ENCODE measurements at places on chromosomes 7 and 10.

GRCh38 chr10:114397651-114398145 lies 6.6 kb downstream of the AFAP1L2 start:
- no peak for DNase-seq

- DNase-seq, result no peak
Measured at GRCh38 chr10:49457686-49458085, 61.8 kb upstream of the DRGX start.

DNA sequence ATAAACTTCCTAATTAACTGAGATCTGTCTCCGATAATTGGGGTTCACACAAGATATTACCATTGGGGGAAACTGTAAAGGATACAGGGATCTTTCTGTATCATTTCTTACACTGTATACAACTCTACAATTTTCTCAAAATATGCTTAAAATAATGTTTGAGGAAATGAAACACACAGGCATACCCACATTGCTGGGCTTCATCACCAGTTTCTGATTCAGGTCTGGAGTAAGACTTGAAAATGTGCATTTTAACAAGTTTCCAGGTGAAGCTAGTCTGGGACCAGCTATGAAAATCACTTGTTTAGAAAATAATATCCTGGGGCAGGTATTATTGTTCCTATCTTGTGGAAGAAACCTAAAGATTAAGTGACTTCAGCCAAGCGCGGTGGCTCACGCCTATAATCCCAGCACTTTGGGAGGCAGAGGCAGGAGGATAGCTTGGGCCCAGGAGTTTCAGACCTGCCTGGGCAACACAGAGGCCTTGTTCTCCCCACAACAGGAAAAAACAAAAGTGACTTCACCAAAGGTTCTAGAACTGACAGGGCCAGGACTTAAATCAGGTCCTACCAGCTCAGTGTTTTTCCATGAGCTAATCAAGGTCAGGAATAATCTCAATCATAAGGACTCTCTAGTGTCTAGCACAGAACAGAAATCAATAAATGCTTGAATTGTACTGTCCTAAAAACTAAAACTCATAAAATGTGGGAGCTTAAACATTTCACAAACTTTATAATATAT lies 12.6 kb downstream of the TOMM7 start:
- DNase-seq, result no peak

DNA sequence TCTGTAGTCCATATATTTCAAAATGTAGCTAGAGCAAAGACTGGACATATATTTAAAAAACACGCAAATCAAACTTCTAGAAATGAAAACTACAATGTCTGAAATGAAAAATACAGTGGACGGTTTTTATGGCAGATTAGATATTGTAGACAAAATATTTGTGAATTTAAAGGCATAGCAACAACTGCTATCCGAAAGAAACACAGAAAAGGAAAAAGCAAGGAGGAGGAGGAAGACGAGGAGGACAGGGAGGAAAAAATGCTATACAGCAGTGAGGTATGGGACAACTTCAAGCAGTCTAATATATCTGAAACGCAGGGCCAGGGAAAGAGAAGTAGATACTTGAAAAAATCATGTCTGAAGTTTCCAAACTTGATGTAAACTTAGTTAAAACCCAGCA lies 13.3 kb downstream of the WASL start:
- no peak for DNase-seq

GRCh38 chr7:29853789-29854188 lies 47.5 kb downstream of the WIPF3 start:
- no peak for DNase-seq

DNA sequence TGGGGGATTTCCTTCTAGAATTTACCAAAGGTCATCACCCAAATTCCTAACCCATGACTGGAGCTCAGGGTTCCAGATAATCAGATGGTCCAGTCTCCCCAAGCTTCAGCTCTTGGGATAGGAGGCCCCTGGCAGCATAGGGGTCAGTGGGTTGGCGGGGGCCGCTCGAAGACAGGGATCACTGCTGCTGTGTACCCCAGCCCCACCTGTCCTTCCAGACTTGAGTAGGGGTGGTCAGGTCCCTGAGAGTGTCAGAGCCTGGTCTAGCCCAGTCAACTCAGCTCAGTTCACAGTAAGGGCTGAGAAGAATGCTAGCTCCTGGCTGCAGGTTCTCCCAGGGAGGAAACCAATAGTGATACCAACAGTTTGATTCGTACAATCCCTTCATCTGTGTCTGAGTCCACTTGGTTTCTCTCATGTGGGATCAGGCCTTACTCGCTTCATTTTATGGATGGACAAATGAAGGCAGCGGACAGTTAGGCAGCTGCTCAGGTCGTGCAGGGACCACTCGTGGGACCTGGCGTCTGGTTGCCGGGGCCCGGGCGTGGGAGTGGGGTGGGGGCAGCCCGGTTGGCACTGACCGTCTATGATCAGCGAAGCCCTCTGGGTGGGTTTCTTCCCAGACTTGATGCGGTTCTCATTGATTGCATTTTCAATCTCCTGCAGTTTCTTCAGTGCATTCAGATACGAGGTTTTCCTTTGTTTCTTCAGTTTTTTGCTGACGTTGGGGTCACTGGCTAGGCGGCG lies 78.9 kb downstream of the PRPF18 start:
- no peak for DNase-seq

DNA sequence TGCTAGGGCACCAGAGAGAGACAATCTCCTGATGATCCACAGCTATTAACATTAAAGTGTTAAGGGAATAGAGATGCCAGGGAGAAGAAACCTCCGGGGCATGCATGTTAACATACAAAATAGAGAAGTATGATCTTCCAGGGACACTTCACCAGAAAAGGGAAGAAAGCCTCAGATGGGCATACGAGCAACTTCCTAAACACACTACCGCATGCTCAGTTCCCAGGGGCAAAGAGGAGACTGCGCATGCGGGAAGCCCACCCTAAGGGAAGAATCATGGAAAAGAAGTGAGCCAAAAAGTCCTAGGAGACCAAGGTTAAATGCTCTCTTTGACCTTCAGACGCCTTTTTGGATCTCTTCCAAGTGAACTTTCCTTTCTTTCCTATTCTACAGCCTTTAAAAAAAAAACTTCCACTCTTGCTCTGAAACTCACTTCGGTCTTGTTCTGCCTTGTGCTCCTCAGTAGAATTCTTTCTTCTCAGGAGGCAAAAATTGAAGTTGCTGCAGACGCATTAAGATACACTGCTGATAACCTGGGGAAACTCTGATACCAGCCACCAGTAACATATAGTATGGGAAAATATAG lies 1211.3 kb downstream of the REEP3 start:
- no peak for DNase-seq

DNA sequence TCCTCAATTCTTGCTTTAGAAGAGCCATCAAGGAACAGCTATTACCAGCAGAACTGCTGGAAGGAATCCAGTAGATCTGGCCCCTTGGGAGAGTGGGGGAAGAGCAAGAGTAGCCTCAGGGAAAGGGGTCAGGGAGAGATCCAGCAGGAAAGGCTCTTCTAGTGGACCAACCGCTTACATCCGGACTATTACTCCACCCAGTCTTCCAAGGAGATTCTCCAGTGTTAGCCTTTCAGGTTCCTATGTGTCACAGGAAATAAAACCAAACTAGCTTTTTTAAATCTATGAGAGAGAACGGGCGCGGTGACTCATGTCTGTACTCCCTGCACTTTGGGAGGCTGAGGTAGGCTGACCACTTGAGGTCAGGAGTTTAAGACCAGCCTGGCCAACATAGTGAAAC lies 34.3 kb downstream of the TET1 start:
- no peak for DNase-seq

- DNase-seq, result no peak
Measured at GRCh38 chr7:144397086-144397485, 6.4 kb downstream of the NOBOX start.

DNA sequence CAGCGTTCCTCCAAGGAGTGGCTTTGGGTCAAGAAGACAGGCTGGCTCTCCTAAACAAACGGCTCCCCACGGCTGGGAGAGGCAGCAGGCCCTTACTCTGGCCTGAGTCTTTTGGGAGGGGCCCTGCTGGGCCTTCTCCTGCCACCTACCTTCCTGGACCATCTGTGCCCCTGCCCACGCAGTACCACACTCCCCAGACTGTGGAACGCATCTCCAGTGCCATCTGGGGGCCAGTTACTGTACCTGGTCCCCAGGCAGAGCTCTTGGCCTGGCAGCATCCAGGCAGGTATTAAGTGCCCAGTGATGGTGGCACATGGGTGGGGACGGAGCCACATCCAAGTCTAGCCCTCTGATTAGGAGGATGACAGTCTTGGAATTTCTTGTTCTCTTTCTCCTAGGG lies 14.4 kb downstream of the ALKBH4 start:
- DNase-seq, result no peak

DNA sequence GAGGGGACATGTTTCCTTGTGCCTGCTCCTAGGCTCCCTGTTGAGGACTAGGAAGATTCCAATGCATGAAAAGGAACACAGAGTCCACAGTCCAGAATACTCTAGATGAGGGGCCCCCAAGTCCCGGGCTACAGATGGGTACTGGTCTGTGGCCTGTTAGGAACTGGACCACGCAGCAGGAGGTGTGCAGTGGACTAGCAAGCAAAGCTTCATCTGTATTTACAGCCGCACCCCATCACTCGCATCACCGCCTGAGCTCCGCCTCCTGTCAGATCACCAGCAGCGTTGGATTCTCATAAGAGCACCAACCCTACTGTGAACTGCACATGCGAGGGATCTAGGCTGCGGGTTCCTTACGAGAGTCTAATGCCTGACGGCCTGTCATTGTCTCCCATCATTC lies 233.0 kb upstream of the MKLN1 start:
- DNase-seq, result no peak

DNA sequence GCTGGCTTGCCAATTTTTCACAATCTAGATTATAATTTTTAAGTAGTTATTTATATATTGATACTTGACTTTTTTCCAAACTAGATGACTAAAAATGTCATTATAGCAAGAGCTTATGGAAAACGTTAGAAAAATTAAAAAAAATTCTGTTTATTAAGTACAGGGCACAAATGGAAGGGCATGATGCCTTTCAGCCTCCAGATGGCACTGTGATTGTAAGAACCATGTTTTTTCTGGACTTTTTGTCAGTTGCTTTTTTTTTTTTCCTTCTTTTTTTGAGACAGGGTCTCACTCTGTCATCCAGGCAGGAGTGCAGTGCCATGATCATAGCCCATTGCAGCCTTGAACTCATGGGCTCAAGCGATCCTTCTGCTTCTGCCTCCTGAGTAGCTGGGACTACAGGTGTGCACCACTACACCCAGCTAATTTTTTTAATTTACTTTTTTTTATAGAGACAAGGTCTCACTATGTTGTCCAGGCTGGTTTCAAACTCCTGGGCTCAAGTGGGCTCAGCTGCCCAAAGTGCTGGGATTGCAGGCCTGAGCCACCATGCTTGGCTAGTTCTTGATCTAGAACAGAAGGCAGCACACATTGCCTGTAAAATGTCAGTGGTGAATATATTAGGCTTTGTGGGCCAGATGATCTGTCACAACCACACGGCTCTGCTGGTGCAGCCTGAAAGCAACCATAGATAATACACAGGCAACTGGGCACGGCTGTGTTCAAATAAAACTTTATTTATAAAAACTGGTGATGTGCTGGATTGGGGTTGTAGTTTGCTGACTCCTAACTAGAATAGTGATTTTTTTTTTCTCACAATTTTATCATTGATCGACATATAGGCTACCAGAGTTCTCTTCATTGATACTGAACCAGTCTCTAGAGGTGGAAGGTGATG lies 27.4 kb downstream of the UCMA start:
- DNase-seq, result no peak

- no peak for DNase-seq
Measured at GRCh38 chr7:42090056-42090455, 147.0 kb downstream of the GLI3 start.

GRCh38 chr10:62463364-62463763 lies 89.2 kb downstream of the ZNF365 start:
- DNase-seq, result no peak

- no peak for DNase-seq
Measured at GRCh38 chr10:80468806-80469421, 14.8 kb downstream of the TSPAN14 start.

DNA sequence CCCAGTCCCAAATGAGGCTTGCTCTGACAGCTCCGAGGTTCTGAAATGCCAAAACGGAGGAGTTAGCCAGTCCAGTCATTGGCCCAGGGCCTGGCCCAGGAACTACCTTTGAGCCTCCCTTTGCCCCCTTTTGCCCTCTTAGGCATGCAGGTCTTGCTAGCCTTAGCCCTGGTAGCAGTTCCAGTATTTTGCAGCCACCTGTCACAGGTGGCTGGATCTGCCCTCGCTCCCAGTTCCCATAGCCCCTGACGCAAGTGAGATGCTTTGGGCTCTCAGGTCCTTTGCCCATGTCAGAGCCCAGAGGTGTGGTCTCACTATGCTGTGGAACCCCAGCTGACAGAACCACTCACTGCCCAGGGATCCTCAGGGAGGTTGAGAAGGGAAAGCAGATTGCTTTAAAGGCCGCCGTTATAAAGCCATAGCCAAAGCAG lies 42.0 kb downstream of the GPRIN2 start:
- DNase-seq, result no peak

GRCh38 chr7:85464042-85464651 lies 277.3 kb upstream of the SEMA3D start:
- no peak for DNase-seq

- no peak for DNase-seq
Measured at GRCh38 chr7:101377189-101377736, 14.6 kb downstream of the COL26A1 start.

DNA sequence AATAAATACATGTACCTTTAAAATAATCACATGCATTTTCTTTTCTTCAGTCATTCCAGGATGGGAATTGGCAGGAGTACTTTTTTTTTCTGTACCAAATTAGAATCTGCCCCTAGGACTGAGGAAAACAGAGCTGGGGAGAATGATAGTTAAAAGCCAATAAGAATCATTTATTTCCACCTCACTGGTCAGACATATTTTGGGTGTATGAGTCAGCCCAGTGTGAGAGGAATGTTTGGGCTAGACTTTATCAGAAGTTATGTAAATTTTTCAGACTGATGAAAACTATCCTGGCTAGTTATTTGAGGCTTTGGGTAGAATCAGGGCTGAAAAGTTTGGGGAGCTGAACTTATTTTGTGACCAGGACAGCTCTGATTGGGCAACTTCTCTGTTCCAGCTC lies 303.1 kb upstream of the NPSR1 start:
- no peak for DNase-seq

- no peak for DNase-seq
Measured at GRCh38 chr10:117619223-117619622, 76.7 kb downstream of the EMX2 start.

- no peak for DNase-seq
Measured at GRCh38 chr10:131312478-131312836, 936 bp upstream of the TCERG1L start.

GRCh38 chr7:101625031-101625791 lies 3.9 kb downstream of the MYL10 start:
- DNase-seq, result no peak

- DNase-seq, result no peak
Measured at GRCh38 chr7:2651336-2651735, 19.6 kb downstream of the TTYH3 start.

GRCh38 chr7:379456-380138 lies 89.6 kb downstream of the FOXL3 start:
- DNase-seq, result no peak

Measured in activated CD4-positive, alpha-beta T cell treated with anti-CD3 and anti-CD28 coated beads for 24 hours (primary cell).